ENCODE measurements at places on chromosomes 1 and 21. TPM values are rescaled to one million over a fixed set of nuclear protein-coding genes. Genes with fewer than 3 reads are reported as not detected.

Gene C4BPB
- total RNA-seq: 0.27 TPM

Gene CDC42BPA
- 38.2 TPM for total RNA-seq

Gene GPR52
- total RNA-seq: 0.89 TPM

Gene APCS
- total RNA-seq: not detected

Gene AIRE
- 0.04 TPM for total RNA-seq

Gene SLC45A3
- total RNA-seq: 2.3 TPM

Gene FCRL1
- 0.09 TPM for total RNA-seq

Gene FAAH
- total RNA-seq: 12.6 TPM

Gene PGLYRP4
- not detected for total RNA-seq

Gene MFSD2A
- 0.62 TPM for total RNA-seq

Gene RGS16
- 8.2 TPM for total RNA-seq

Gene IFNAR1
- total RNA-seq: 13.5 TPM

Gene MAEL
- total RNA-seq: 0.27 TPM

Gene GCSAML
- total RNA-seq: 0.09 TPM

Gene KCNJ10
- 0.35 TPM for total RNA-seq

Gene DPT
- 97.8 TPM for total RNA-seq

Gene TMEM269
- 0.18 TPM for total RNA-seq

Gene CFHR4
- not detected for total RNA-seq

Gene ITPKB
- 10.2 TPM for total RNA-seq

Gene KLHDC8A
- total RNA-seq: 0.22 TPM

Gene RNU1-2
- 2,384 TPM for total RNA-seq

Gene FCRL5
- not detected for total RNA-seq

Gene EPS8L3
- total RNA-seq: not detected

Gene PLA2G2C
- not detected for total RNA-seq

Gene CAPN8
- 0.58 TPM for total RNA-seq

Gene NMNAT1
- total RNA-seq: 13.2 TPM

Gene NBPF26
- total RNA-seq: 36.3 TPM

Gene MPZ
- 21.9 TPM for total RNA-seq

Gene EPHA8
- 0.04 TPM for total RNA-seq

Gene SPATA46
- not detected for total RNA-seq

Gene PLK3
- 8.3 TPM for total RNA-seq

Gene KRTAP10-7
- not detected for total RNA-seq

Gene CFAP45
- 0.22 TPM for total RNA-seq

Gene RGL1
- 28.3 TPM for total RNA-seq

Gene CHD5
- 0.09 TPM for total RNA-seq

Gene CLK2
- total RNA-seq: 26.1 TPM

Gene NBPF4
- not detected for total RNA-seq

Gene OR2M3
- total RNA-seq: not detected

Gene PUM1
- 39.3 TPM for total RNA-seq

Gene IL20
- total RNA-seq: not detected

Gene TSPEAR
- 0.04 TPM for total RNA-seq

Gene PSMG1
- total RNA-seq: 37.4 TPM

Gene VCAM1
- total RNA-seq: 18.4 TPM

Gene CDA
- 0.13 TPM for total RNA-seq

Gene TAS1R1
- 2.7 TPM for total RNA-seq

Gene NTRK1
- total RNA-seq: 0.35 TPM

Gene ZSWIM5
- total RNA-seq: 0.35 TPM

Gene KLF17
- 0.13 TPM for total RNA-seq

Gene NME7
- total RNA-seq: 8.5 TPM
